ENCODE measurements at places on chromosomes 1 and 21. TPM values are rescaled to one million over a fixed set of nuclear protein-coding genes. Genes with fewer than 3 reads are reported as not detected.
A peak's percentile ranks its signal among the peaks of the same experiment; 100 is the strongest.

GRCh38 chr1:57431400-57431799, 7.5 kb upstream of the DAB1 start:
- no peak for DNase-seq

GRCh38 chr1:25729790-25730644, 70.0 kb upstream of the SELENON start:
- DNase-seq = no peak

GRCh38 chr1:181133969-181134418, 45.5 kb downstream of the IER5 start:
- DNase-seq = no peak

DNA sequence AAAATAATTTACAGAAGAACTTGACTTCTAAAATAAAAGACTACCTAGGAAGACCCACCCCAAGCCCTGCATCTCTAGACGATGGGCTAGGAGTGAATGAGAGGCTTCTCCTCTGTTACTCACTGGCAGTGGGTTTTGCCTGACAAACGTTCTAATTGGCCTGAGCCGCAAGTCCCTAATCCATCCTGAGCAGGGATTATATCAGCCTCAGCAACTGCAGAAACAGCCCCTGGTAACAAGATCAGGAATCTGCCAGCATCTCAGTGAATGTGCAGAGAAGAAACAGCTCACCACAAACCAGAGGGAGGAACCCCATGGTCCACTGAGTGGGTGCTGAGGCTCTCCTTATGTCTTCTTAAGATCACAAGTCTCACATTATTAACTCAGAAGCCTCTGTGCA, 240.6 kb downstream of the BRINP2 start:
- DNase-seq = no peak

- no peak for DNase-seq
Observed at GRCh38 chr1:185537596-185537995, 196.6 kb upstream of the HMCN1 start.

DNA sequence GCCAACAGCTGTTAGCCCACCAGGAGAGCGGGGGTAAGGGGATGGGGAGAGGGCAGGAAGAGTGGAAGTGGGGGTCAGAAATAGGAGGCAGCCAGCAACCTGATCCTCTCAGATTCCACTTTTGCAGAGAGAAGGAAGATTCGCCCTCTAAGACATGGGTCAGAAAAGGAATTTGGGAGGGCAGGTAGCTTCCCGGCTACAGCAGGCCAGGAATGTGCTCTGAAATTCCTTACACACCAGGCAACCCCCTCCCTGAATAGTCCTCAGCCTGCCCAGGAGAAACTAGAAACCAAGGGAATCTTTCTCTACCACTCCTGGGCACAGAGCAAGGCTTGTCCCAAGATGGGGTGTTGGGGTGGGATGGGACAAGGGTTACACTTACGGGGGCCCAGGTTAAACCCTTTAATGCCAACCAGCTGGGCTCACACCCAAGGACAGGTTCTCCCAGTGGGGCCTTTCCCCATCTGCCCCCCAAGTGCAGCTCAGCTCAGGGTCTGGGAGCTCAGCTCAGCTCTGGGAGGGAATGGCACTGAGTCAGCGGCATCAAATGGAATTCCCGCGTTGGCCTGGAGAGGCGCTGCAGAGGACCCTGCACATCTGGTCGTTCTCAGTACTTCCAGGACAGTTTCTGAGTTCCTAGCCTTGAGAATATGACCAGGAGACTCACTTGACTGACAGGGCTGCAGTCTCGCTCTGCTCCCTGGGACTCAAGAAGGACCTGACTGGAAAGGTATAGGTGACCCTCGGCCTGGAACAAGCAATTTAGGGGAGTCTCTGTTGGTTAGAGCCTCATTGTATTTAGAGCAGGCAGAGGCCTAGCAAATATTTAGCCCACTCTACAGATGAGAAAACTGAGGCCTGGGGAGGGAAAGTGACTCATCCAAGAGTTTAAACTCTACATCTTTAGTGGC, 761 bp downstream of the TNNT2 start:
- no peak for DNase-seq

DNA sequence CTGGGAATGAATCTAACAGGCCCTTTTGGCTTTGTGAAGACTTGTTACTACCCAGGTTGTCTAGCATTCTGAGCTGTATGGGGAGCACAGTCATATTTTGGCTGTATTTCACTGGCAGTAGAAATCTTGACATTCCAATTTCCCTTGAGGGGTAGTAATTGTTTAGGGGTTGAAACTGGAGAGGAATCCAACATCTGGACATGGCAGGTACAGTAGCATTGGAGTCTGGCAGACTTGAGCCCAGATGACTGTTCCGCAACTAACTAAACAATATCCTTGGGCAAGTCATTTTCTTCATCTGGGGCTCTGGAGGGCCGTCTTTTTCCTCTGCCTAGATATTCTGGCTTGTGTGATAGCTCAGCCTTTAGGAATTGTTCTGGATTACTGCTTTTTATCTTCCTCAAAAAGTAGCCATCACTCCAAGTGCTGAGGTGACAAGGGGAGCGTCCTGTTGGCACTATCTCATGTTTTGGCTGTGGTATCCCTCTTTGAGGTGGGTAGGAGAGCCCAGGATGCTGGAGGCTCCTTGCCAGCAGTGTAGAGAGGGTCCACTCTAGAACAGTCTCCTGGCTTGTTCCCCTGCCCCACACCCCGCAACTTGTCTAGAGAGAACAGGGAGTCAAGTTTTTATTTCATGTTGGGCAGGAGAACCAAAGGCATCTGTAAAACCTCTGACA, 22.7 kb upstream of the NBL1 start:
- DNase-seq = no peak

GRCh38 chr21:36803051-36803645, 104.2 kb downstream of the SIM2 start:
- no peak for DNase-seq

- no peak for DNase-seq
Observed at GRCh38 chr1:54464031-54464476, 57.9 kb upstream of the SSBP3 start.

GRCh38 chr1:234222561-234223280, 150.5 kb upstream of the COA6 start:
- no peak for DNase-seq

DNA sequence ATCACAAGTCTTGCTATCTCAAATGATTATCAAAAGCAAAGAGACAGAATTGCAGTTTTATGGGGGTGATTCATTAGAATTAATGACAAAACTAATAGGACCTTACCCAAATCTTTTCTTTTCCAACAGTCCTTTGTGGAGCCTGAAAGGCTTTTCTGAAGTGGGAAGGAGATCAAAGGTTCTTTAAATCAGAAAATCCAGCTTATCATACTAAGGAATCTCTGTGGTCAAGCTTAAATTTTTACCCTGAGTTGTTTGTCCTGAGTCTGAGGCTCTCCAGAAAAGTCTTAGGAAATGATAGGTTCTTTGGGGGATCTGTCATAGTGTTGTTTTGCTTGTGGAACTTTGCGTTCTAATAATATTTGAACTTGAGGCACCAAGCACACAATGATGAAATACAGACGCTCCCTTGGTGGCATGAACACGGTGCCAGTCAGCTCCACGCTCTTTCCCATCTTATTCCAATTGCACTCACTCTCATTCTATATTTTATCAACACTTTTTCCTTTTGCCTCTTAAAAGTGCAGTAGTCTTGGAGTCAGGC, 38.0 kb upstream of the COL24A1 start:
- no peak for DNase-seq

GRCh38 chr1:2810899-2811532, 9.5 kb upstream of the TTC34 start:
- no peak for DNase-seq

DNA sequence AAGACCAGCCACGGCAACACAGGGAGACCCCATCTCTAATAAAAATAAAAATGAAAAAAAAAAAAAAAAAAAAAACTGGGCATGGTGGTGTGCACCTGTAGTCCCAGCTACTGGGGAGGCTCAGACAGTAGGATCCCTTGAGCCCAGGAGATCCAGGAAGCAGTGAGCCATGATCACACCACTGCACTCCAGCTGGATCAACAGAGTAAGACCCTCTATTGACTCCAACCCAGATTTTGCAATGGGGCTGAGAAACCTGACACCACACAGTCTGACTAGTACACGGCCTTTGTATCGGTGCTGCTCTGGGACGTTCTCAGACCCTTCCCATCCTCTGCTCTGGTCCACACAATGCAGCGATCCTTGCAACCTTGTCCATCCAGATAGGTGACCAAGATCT, 31.8 kb downstream of the SPATA21 start:
- DNase-seq = no peak

- DNase-seq = peak; percentile 6
Observed at GRCh38 chr1:35269201-35269988, 886 bp downstream of the ZMYM4 start.

GRCh38 chr1:96596226-96596922, 125.2 kb upstream of the PTBP2 start:
- peak; percentile 19 for DNase-seq

- no peak for DNase-seq
Observed at GRCh38 chr1:233635765-233636502, 22.0 kb downstream of the KCNK1 start.

- no peak for DNase-seq
Observed at GRCh38 chr1:22680726-22681125, 27.7 kb downstream of the C1QB start.

GRCh38 chr1:20867062-20867461, 80.0 kb upstream of the HP1BP3 start:
- DNase-seq = no peak

- DNase-seq = no peak
Observed at GRCh38 chr1:52003877-52004276, 13.4 kb upstream of the RAB3B start.

GNG4 gene
- 0.75 TPM for total RNA-seq

SPATA1 gene
- total RNA-seq = 0.96 TPM

ADORA1 gene
- not detected for total RNA-seq

CD164L2 gene
- total RNA-seq = not detected

PLA2G2D gene
- not detected for total RNA-seq

CD2 gene
- 291 TPM for total RNA-seq

GPX7 gene
- 23.0 TPM for total RNA-seq

PTBP2 gene
- total RNA-seq = 17.5 TPM

FAM167B gene
- total RNA-seq = 0.66 TPM

CITED4 gene
- 1.4 TPM for total RNA-seq
